ENCODE measurements at places on chromosomes 2 and 18. TPM values are rescaled to one million over a fixed set of nuclear protein-coding genes. Genes with fewer than 3 reads are reported as not detected.
A peak's percentile ranks its signal among the peaks of the same experiment; 100 is the strongest.

Gene FAM237A
- not detected for total RNA-seq

Gene STAM2
- 20.7 TPM for total RNA-seq

Gene REG3G
- not detected for total RNA-seq

Gene PROC
- 0.51 TPM for total RNA-seq

Gene IL36B
- not detected for total RNA-seq

Gene UGT1A10
- total RNA-seq, result not detected

Gene LRRFIP1
- total RNA-seq, result 131 TPM

Gene PTPRN
- total RNA-seq, result 0.44 TPM

Gene REG3A
- total RNA-seq, result not detected

DNA sequence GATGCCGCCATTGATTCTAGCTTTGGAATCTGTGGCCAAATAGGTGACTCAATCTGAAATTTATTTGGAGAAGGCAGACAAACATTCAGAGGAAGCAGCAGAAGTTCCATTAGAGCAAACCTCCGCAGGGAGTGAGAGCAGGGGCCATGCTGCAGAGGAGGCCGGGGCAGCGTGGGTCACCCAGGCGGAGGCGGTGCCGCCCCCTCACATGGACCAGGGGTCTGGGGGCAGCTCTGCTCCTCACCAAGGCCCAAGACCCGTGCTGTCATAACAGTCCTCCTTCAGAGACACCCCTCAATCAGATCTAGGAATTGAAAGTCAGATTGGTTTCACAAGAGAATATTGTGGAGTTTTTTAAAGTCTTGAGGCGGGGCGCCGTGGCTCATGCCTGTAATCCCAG, 92.4 kb downstream of the GBX2 start:
- no peak for DNase-seq
- no peaks in the 10 kb centered on the region for H3K4me1 ChIP-seq
- H3K4me3 ChIP-seq, result no peak overlapping the region
- no peaks in the 10 kb centered on the region for H3K36me3 ChIP-seq

DNA sequence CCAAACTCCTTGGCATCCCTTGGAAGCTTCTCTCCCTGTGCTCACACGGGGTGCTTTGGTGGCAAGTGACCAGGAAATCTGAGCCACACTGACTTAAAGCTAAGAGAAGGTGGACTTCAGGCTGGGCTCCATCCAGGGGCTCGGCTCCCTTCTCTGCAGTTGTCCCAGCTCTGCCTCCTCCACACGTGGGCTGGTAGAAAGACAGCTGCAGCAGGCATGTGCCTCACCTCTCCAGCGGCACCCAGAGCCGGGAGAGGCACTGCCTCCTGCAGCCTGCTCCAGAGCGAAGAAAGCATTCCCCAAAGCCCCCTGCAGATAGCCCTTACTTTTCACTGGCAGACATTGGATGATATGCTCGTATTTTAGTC, 11.3 kb downstream of the KCNF1 start:
- H3K27ac ChIP-seq, result no peak overlapping the region
- no peak for DNase-seq
- no peaks in the 10 kb centered on the region for H3K27me3 ChIP-seq
- no peak overlapping the region for H3K4me3 ChIP-seq
- no peaks in the 10 kb centered on the region for H3K4me1 ChIP-seq

GRCh38 chr2:88903749-88904353, 212.4 kb downstream of the RPIA start:
- H3K27me3 ChIP-seq, result peaks cover 6% of the 10 kb centered on the region
- DNase-seq, result no peak
- H3K27ac ChIP-seq, result no peak overlapping the region
- H3K4me1 ChIP-seq, result no peaks in the 10 kb centered on the region
- H3K4me3 ChIP-seq, result no peak overlapping the region

- no peak for DNase-seq
- H3K27me3 ChIP-seq, result peaks cover 19% of the 10 kb centered on the region
- H3K4me1 ChIP-seq, result peaks cover 18% of the 10 kb centered on the region
These were observed 84.8 kb downstream of the CCBE1 start for GRCh38 chr18:59612381-59612780.

- H3K27me3 ChIP-seq, result no peaks in the 10 kb centered on the region
- H3K36me3 ChIP-seq, result no peaks in the 10 kb centered on the region
- no peaks in the 10 kb centered on the region for H3K4me1 ChIP-seq
- no peak for DNase-seq
- no peak overlapping the region for H3K27ac ChIP-seq
- H3K4me3 ChIP-seq, result no peak overlapping the region
These were observed 69.5 kb downstream of the GPD2 start for GRCh38 chr2:156505696-156506095.

- H3K36me3 ChIP-seq, result no peaks in the 10 kb centered on the region
- H3K27ac ChIP-seq, result no peak overlapping the region
- no peak for DNase-seq
- H3K4me1 ChIP-seq, result no peaks in the 10 kb centered on the region
- no peaks in the 10 kb centered on the region for H3K27me3 ChIP-seq
These were observed 362.9 kb downstream of the ZEB2 start for GRCh38 chr2:144156736-144157640.

- no peak overlapping the region for H3K4me3 ChIP-seq
- no peaks in the 10 kb centered on the region for H3K36me3 ChIP-seq
- no peak for DNase-seq
- H3K4me1 ChIP-seq, result peaks cover 7% of the 10 kb centered on the region
- H3K27ac ChIP-seq, result no peak overlapping the region
These were observed 42.1 kb upstream of the GLS start for GRCh38 chr2:190838492-190838910.

- no peak overlapping the region for H3K4me3 ChIP-seq
- H3K27me3 ChIP-seq, result no peaks in the 10 kb centered on the region
- no peak overlapping the region for H3K27ac ChIP-seq
- no peaks in the 10 kb centered on the region for H3K4me1 ChIP-seq
- H3K36me3 ChIP-seq, result no peaks in the 10 kb centered on the region
These were observed 104.5 kb downstream of the ZEB2 start for GRCh38 chr2:144415386-144415785.

GRCh38 chr2:233449081-233449901, 95.0 kb downstream of the DGKD start:
- H3K27ac ChIP-seq, result no peak overlapping the region
- H3K4me3 ChIP-seq, result no peak overlapping the region
- H3K27me3 ChIP-seq, result no peaks in the 10 kb centered on the region
- peak; percentile 93 for DNase-seq
- H3K4me1 ChIP-seq, result no peaks in the 10 kb centered on the region

DNA sequence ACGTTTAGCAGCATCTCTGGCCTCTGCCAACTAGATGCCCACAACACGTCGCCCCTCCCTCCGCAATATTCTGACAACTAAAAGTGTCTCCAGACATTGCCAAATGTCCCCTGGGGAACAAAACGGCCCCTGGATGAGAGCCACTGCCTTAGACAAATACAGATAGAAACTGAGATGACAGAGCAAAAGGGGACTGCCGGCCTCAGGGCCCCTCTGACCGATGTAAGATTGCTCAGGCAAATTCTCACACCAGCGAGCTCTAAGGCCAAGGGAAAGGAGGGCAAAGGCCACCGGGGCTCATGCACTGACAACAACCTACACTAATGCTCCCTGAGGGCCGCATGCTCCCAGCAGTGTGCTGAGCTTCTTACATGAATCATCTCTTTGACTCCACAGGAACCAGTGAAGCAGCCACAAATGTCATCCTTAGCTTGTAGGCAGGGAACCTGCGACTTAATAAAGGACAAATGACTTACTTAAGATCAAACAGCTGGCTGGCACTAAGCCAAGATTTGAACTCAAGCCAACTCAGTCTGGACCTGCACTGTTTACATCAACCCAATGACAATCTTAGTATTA, 228.5 kb downstream of the TTC32 start:
- no peaks in the 10 kb centered on the region for H3K27me3 ChIP-seq
- H3K36me3 ChIP-seq, result no peaks in the 10 kb centered on the region
- no peak overlapping the region for H3K27ac ChIP-seq

- DNase-seq, result no peak
- no peak overlapping the region for H3K27ac ChIP-seq
- H3K4me3 ChIP-seq, result no peak overlapping the region
- H3K27me3 ChIP-seq, result peaks cover 99% of the 10 kb centered on the region
- H3K4me1 ChIP-seq, result no peaks in the 10 kb centered on the region
These were observed 3.4 kb downstream of the CYP26B1 start for GRCh38 chr2:72144274-72144631.

GRCh38 chr2:156294945-156295580, 37.5 kb downstream of the NR4A2 start:
- no peaks in the 10 kb centered on the region for H3K36me3 ChIP-seq
- DNase-seq, result no peak
- no peak overlapping the region for H3K4me3 ChIP-seq
- H3K27ac ChIP-seq, result no peak overlapping the region
- H3K4me1 ChIP-seq, result no peaks in the 10 kb centered on the region
- peaks cover 20% of the 10 kb centered on the region for H3K27me3 ChIP-seq

GRCh38 chr2:223601932-223602666, at the start of gene SCG2:
Gene SCG2 (minus strand): TSS chr2:223602361. CDS start chr2:223599282, 3,079 bp downstream.
- no peaks in the 10 kb centered on the region for H3K36me3 ChIP-seq
- H3K27me3 ChIP-seq, result peaks cover 33% of the 10 kb centered on the region
- peak; percentile 90 for DNase-seq
- no peak within 1 kb of the TSS for H3K4me3 ChIP-seq
- no peaks in the 10 kb centered on the region for H3K4me1 ChIP-seq

GRCh38 chr18:28485210-28485801, 308.4 kb upstream of the CDH2 start:
- H3K27ac ChIP-seq, result no peak overlapping the region
- H3K4me3 ChIP-seq, result no peak overlapping the region
- H3K27me3 ChIP-seq, result no peaks in the 10 kb centered on the region

GRCh38 chr2:57886161-57886786, 160.3 kb upstream of the VRK2 start:
- no peak for DNase-seq
- no peaks in the 10 kb centered on the region for H3K27me3 ChIP-seq
- no peak overlapping the region for H3K27ac ChIP-seq
- no peak overlapping the region for H3K4me3 ChIP-seq

DNA sequence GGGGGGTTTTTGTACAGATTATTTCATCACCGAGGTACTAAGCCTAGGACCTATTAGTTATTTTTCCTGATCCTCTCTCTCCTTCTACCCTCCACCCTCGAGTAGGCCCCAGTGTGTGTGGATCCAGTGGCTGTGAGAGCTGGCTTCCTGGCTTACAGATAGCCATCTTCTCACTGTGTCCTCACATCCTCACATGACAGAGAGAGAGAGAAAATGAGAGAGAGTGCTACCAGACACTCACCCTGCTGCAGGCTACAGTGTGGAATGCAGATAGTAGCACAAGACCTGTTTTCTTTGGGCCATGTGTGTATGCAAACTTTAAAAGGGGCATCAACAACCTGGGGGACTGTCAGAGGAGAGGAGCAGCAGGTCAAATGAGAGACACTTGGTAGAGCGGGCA, 9.5 kb downstream of the KCNK3 start:
- no peak overlapping the region for H3K27ac ChIP-seq
- no peaks in the 10 kb centered on the region for H3K36me3 ChIP-seq
- no peaks in the 10 kb centered on the region for H3K4me1 ChIP-seq
- DNase-seq, result no peak
- H3K27me3 ChIP-seq, result peaks cover 9% of the 10 kb centered on the region
- H3K4me3 ChIP-seq, result no peak overlapping the region

Data from endodermal cell (in vitro differentiated cells).